ENCODE measurements at places on chromosomes 7 and 10.

GRCh38 chr7:54180796-54181195 lies 361.4 kb upstream of the VSTM2A start:
- DNase-seq, result no peak

GRCh38 chr7:142587578-142588191 lies 161.6 kb upstream of the PRSS1 start:
- peak; percentile 90 for DNase-seq

DNA sequence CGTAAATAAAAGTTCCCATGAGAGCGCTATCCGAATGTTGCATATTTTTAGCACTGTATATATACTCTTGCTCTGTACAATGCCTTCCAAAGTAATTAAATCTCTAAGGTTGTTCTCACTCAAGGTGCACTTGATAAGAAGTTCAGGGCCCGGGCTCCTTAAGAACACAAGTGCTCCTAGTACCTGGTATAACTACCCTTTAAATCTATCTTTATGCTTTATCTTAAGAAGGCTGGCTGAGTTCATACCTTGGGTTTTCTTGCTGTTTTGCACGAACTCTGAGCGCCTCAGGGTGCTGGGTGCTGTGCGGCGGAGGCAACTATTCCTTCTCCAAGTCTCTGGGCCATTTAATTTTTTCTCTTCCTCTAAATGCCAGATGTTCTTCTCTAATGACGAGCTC lies 80.4 kb downstream of the DNMBP start:
- DNase-seq, result no peak

DNA sequence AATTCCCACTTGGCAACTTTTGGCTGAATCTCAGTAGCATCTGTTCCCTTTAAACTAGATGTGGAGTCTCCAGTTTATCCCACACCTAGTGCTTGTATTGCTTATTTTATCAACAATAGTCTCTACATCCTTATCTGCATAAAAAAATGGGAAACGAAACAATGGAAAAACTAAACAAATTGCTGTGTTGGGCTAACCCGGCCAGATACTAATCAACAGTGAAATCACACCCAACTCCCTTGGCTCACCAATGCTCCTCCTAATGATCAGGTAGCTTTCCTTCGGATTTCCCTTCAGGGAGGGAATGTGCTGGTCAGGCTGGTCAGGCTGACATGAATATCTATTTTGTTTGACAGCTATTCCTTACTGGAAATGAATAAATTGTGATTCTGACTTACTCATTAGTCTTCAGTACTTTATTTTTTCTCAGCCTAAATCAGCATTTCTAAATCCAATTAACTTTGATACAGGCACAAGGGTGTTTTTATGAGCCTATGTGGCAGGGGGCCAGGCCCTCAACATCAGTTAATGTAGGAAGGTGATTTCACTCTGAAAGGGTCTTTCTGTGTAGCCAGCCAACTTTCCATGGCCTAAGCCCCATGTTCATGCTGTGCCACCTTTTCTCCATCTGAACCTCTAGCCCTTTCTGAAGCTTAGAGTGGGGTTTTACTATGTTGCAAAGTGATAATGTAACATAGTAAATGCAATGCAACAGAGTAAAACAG lies 170.5 kb upstream of the NPSR1 start:
- no peak for DNase-seq

- no peak for DNase-seq
Measured at GRCh38 chr7:81415181-81415580, 354.7 kb downstream of the HGF start.

- DNase-seq, result no peak
Measured at GRCh38 chr10:129417870-129418269, 49.2 kb upstream of the MGMT start.

DNA sequence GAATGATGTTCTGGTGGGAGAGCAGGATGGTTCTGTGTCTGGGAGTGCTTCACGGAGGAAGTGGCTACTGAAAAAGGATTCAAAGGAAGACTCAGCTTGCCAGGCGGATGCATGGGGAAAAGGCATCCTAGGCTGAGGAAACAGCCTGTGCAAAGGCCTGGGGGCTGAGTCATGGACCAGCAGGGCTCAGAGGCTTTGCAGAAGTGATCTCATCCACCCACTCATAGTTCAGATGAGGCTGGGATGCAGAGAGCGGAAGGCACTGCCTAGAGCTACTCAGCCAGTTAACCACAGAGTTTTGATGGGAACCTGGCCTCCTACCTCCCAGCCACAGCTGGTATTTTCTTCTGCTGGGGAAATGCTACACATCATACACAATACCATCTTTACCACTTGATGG lies 15.8 kb upstream of the ADAMTS14 start:
- DNase-seq, result peak; percentile 92

GRCh38 chr7:121474301-121474673 lies 78.2 kb upstream of the FAM3C start:
- DNase-seq, result no peak

All from suppressor macrophage (primary cell).